ENCODE measurements at places on chromosomes 3 and 15.
A peak's percentile ranks its signal among the peaks of the same experiment; 100 is the strongest.

DNA sequence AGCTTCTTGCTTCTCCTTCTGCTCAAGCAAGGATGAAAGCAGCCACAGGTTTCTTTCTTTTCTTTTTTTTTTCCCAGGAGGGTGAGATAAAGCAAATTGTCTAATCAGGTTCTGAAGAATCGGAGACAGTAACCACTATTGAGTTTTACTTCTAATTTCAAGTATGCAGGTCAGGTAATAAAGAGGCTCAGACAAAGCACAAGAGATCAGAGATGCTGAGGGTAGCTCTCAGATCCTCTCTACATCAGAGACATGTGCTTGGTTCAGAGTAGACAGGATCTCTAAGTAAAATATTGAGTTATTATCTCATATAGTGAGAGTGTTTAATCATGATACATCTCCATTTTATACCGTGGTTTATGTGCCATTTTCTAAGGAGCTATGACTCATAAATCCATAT is 168.5 kb downstream of the NFKBIZ start:
- no peak for DNase-seq

GRCh38 chr15:70766597-70766996 is 3.2 kb upstream of the UACA start:
- no peak for DNase-seq

DNA sequence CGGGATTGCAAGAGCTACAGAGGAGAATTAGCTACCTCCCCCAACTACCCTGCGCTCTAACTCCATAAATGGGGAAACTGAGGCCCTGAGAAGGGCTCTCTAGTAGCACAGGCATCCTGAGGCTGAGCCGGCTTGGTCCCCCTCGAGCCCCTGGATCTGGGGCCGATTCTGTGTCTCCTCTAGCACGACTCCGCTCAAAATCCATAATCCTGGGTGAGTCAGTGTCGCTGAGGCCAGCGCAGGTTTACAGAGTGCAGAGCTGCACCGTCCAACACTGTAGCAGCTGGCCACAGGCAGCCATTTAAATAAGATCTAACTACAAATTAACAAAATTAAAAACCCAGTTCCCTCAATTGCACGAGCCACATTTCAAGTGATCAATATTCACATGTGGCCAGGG is 10.8 kb downstream of the GATA2 start:
- DNase-seq, result no peak

DNA sequence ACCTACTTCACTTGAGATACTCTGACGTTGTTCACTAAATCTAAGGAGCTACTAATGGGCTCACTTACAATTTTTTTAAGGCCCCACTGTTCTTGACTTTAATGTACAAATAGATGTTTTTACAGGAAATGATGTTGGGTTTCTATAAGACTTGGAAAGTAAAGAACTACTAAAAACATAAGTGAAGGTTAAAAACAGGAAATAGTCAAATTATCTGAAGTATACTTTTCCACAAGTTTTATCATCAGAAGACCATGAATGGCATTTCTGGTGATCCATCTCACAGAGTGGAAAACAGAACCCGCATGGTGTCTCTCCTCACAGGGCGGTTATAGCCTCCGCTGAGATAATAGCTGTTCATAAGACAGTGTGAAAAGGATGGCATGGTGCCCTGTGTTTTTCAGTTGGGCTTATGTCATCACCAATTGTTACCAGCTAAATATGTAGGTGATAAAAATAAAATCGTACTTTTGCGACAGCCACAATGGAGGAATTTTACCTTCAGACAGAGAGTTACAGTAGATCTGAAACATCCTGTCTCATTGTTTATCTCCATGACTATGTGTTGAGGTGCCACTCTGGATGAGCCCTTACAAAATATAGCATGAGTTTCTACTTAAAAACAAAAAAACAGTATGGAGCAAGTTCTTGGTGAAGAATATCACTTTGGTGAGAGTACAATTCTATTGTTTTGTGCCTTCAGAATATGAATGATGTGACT is 462.4 kb downstream of the RAP2B start:
- no peak for DNase-seq

GRCh38 chr3:74107451-74107850 is 482.7 kb upstream of the PDZRN3 start:
- no peak for DNase-seq

- DNase-seq, result no peak
Measured at GRCh38 chr3:99499235-99500158, 138.9 kb upstream of the COL8A1 start.

GRCh38 chr3:60633644-60634043 is 617.6 kb downstream of the FHIT start:
- no peak for DNase-seq

DNA sequence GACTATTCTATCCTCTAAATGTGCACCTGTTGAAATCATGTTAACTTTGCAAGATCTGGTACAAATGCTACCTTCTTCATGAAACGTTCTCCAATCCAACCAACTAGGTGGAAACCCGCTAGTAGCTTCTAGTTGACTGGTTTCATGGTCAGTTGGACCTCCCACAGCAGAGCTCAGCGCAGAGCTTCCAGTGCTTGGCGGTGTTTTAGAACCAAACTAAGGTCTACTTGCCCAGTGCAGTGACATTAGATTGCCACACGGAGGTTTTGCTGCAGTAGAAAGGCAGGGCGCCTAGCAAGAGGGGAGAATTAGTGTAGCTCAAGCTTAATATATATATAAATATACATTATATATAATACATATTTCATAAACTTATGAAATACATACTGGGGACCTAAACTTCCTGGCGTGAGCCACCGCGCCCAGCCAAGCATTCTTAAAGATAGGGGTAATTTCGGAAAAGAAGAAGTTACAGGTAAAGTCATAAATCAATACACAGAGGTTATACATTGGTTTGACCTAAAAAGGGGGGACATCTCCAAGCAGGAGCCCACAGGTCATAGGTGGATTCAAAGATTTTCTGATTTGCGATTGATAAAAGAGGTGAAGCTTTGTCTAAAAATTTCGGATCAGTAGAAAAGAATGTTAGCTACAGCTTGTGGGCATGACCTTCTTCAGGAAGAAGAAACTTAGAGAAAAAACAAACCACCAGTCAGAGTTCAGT is 2.1 kb upstream of the OXSR1 start:
- DNase-seq, result no peak

GRCh38 chr3:16999871-17000270 is 115.1 kb downstream of the PLCL2 start:
- DNase-seq, result no peak

GRCh38 chr15:77839456-77839855 is 206.7 kb upstream of the LINGO1 start:
- DNase-seq, result no peak

DNA sequence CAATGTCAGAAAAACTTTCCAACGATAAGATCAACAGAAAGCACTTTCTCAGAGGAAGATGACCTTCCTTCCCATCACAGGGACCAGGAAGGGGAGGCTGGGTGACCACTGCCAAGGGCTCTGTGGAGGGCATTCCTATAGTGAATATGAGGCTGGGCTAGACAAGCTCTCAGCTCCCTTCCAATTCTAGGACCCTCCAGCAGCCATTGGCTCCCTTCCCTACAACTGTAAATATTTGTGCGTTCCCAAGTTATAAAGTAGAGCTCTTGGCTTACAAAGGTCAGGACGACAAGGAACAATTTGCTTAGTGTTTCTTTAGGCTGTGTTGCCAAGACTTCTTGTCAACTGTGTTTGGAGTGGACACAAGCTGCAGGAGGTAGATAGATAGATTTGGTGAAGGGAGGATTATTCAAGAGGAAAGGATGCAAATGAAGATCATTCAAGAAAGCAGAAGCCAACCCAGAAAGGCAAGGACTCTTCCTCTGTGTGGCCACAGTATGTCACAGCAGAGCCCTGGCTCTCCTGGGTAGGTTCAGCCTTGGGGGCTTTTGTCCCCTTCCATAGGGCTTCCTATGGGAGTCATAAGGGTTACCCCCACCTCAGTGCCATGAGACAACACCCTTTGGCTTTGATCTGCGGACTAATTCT is 223.6 kb upstream of the TLE3 start:
- DNase-seq, result no peak

DNA sequence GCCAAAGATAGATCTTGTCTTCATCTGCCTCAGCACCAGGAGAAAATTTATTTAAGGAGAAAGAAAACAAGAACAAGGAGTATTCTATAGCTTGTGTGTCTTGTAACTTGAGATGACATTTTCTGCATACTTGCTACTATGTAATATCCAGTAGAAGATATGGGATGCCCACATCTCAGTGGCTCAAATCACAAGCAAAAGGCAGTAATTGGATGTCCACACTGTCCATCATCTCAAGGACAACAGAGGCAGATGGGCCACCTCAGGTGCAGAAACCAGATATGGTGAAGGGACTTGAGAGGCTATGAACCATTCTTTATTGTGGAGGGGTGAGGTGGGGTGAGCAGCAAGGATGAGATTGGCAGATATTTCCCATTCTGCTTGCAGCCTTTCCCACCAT is 309.0 kb downstream of the GBE1 start:
- DNase-seq, result no peak

GRCh38 chr15:74817370-74817737 is 4.7 kb downstream of the LMAN1L start:
- peak; percentile 59 for DNase-seq

DNA sequence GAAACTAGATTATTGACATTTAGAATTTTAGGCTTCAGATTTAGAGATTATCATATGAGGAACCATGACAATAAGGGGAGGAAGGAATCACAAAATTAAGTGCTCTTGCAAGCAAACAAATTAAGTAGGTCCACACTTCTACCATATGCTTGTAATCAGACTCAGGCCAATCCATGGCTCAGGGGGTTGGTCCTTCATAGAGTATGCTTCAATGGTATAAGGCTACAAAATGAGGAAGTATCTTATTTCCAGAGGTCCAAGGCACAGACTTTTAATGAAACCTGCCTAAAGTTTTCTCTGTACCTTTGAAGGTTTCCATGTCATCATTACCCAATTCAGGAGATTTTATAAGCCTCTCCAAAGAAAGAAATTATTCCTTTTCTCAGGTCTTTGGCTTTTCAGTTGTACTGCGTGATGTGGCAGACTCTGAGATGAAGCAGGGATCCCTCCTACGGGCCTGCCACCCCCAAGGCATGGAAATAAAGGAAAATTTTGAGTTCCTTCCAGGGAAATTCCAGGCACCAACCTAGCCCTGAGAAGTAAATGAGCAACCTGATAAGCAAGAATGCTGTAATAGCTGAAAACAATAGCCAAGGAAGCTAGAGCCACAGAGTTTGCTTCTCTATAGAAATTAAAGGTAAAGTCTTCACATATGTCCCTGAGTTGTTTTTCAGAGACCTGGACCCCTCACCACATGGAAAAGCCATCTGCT is 36.3 kb downstream of the SERPINI2 start:
- DNase-seq, result no peak

DNA sequence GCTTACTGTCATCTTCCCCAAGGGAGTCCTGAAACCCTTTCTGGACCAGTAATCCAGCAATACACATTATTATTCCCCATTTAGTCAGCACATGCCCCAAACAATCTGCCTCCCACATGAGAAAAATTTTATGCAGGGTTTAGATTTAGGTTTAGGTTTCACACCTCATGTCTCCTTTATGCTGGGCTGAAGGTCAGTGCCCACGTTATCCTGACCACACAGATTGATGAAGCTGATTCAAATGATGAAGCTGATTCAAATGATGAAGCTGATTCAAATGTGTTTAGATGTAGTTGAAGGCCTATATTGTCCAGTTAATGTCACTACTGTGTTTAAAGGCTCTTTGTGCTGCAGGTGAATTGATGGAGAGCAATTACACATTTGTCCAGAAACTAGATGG is 18.1 kb upstream of the ZBED2 start:
- DNase-seq, result no peak

- DNase-seq, result no peak
Measured at GRCh38 chr3:184110316-184110725, 13.5 kb downstream of the HTR3E start.

DNA sequence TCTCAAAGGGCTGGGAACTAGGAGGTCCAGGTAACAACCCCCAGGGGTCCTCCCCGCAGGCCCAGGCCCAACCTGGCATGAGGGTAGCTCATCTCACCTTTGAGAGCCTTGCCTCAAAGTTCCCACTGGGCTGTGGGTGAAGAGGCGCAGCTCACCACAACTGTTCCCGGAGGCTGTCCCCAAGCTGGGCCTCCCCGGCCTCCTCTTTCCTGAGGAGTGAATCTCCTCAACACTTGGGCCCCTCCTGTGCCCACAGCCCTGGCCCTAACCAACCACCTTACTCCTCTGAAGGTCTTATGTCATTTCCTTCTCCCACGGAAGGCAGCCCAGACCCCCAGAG is 27.5 kb upstream of the CORO2B start:
- DNase-seq, result no peak
